CD8-positive, alpha-beta memory T cell (primary cell): ENCODE measurements at places on chromosomes 3 and 15. TPM values are rescaled to one million over a fixed set of nuclear protein-coding genes. Genes with fewer than 3 reads are reported as not detected.

The ADCY5 gene
- 0.16 TPM for total RNA-seq

The PCLAF gene
- 90.3 TPM for total RNA-seq

The HCLS1 gene
- 184 TPM for total RNA-seq

The GABRR3 gene
- not detected for total RNA-seq

The USP19 gene
- total RNA-seq = 71.8 TPM

The TMOD2 gene
- 10.0 TPM for total RNA-seq

The DLL4 gene
- not detected for total RNA-seq

The CHDH gene
- 0.42 TPM for total RNA-seq

The ULK4 gene
- 12.7 TPM for total RNA-seq

The CLPX gene
- 65.6 TPM for total RNA-seq

The SST gene
- not detected for total RNA-seq

The WDR73 gene
- 26.7 TPM for total RNA-seq

The EFHB gene
- 1.3 TPM for total RNA-seq

The COLQ gene
- 1.1 TPM for total RNA-seq

The PRTG gene
- not detected for total RNA-seq

The GPR87 gene
- total RNA-seq = 1.2 TPM

The CCDC54 gene
- total RNA-seq = not detected

The CIB2 gene
- total RNA-seq = 2.3 TPM

The SLC28A2 gene
- not detected for total RNA-seq

The ENTPD3 gene
- total RNA-seq = not detected

The IL17RB gene
- 1.2 TPM for total RNA-seq

The CYP19A1 gene
- total RNA-seq = not detected

The WDR93 gene
- not detected for total RNA-seq

The GCSAM gene
- total RNA-seq = 4.8 TPM

The POMGNT2 gene
- 9.7 TPM for total RNA-seq

The SMCO1 gene
- not detected for total RNA-seq

The TRAIP gene
- 21.9 TPM for total RNA-seq

The THRB gene
- not detected for total RNA-seq

The TSEN2 gene
- 30.3 TPM for total RNA-seq

The LMAN1L gene
- 0.27 TPM for total RNA-seq

The PLA2G4E gene
- not detected for total RNA-seq

The ACAN gene
- not detected for total RNA-seq

The SAMMSON gene
- total RNA-seq = not detected

The OR5K2 gene
- not detected for total RNA-seq

The SLC9A9 gene
- total RNA-seq = 2.2 TPM

The GOLGA8J gene
- total RNA-seq = not detected

The C3orf52 gene
- 3.4 TPM for total RNA-seq

The LEKR1 gene
- total RNA-seq = 0.64 TPM

The EBLN2 gene
- total RNA-seq = 3.2 TPM

The CIB1 gene
- total RNA-seq = 162 TPM

The CCNB2 gene
- 30.3 TPM for total RNA-seq

The CD96 gene
- total RNA-seq = 69.1 TPM
